ENCODE measurements at places on chromosomes 2 and 18. TPM values are rescaled to one million over a fixed set of nuclear protein-coding genes. Genes with fewer than 3 reads are reported as not detected.

The CD207 gene
- 0.16 TPM for polyA plus RNA-seq

The OTOS gene
- not detected for polyA plus RNA-seq

The SLC4A3 gene
- 9.9 TPM for polyA plus RNA-seq

The RAB17 gene
- 130 TPM for polyA plus RNA-seq

The HS1BP3 gene
- polyA plus RNA-seq = 15.5 TPM

The FOXI3 gene
- polyA plus RNA-seq = not detected

The RGPD4 gene
- polyA plus RNA-seq = not detected

The TMEM182 gene
- polyA plus RNA-seq = 0.80 TPM

The CD8B2 gene
- not detected for polyA plus RNA-seq

The TRMT61B gene
- polyA plus RNA-seq = 11.1 TPM

The IAH1 gene
- 33.4 TPM for polyA plus RNA-seq

The EPAS1 gene
- polyA plus RNA-seq = 69.1 TPM

The CD8A gene
- 1.2 TPM for polyA plus RNA-seq

The VRK2 gene
- 4.7 TPM for polyA plus RNA-seq

The GALNT1 gene
- 12.5 TPM for polyA plus RNA-seq

- no peak for DNase-seq
These were observed 9.8 kb downstream of the REL start for GRCh38 chr2:60891180-60891579.

DNA sequence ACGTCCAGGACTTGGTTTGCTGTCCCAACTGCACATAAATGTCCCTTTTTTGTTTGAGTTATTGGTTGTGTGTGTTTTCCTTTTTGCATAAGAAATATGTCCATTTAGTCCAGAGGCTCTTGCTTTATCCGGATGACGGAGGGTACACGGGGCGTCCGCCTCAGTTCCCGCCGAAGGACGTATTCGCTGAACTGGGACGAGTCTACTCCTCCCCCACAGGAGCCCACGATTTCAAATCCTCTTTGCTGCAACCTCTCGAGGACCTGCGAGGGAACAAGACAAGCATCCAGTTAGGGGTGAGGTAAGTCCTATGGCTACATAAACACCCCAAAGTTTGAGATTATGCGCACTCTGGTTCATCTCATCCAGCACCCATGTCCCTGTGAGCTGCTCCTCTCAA is 92.7 kb downstream of the KCTD1 start:
- no peak for DNase-seq

DNA sequence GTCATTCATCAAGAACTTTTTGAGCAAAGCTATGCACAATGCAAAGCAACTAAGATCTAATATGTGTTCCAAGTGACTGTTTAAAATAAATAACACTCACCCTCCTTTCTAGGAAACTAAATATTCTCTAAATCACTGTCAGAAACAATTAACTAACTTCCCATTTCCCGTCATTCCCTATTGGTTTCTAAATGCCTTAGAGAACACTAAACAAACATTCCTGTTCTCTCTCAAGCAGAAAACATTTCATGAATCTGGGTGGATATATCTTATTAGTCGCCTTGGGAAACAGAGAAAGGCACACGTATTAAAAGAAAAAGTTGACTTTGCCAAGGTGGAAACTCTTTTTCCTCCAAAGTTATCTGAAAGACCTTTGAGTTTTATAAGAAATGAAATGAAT is 735.2 kb downstream of the MBD2 start:
- no peak for DNase-seq

GRCh38 chr2:204051476-204051875 is 114.9 kb downstream of the ICOS start:
- DNase-seq = no peak

DNA sequence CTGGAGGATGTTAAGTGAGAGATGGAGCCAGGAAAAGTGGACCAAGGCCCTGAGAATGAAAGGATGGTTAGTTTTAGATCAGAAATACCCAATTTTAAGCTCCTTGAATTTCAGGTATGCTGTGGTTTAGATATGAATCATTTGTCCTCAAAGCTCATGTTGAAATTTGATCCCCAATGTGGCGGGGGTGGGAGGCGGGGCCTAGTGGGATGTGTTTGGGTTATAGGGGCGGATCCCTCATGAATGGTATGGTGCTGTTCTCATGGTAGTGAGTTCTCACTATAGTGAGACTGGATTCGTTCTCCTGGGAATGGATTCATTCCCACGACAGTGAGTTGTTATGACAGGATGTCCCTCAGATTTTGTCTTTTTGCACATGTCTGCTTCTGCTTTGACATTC is 11.4 kb downstream of the MYO5B start:
- no peak for DNase-seq

DNA sequence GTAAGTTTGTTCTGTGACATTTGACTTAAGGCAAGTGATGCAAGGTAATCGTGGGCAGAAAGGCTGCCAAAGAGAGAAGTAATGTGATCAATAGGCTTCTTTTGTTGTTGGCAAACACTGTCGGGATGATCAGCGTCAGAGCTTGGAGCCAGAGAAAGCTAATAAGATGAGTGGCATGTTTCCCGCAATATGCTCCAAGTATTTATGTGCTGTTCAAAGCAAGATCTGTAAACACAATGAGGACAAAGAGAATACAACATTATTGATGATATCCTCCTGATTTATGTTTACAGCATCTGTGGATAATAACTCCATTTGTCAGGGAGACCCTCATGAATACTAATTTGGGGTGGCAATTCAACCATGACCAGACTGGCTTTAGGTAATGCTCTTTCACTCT is 603.3 kb downstream of the TDRD15 start:
- DNase-seq = no peak

- no peak for DNase-seq
These were observed 159.7 kb downstream of the SPAG16 start for GRCh38 chr2:213443921-213444320.

GRCh38 chr2:206064077-206064476 is 21.9 kb downstream of the INO80D start:
- no peak for DNase-seq

- no peak for DNase-seq
These were observed 185.6 kb downstream of the RNF144A start for GRCh38 chr2:7102826-7103225.

GRCh38 chr2:16693854-16694253 is 28.2 kb upstream of the CYRIA start:
- DNase-seq = no peak

GRCh38 chr18:655445-655844 is 2.0 kb upstream of the TYMS start:
- DNase-seq = no peak

- DNase-seq = no peak
These were observed 32.9 kb downstream of the STEAP3 start for GRCh38 chr2:119256582-119256921.

DNA sequence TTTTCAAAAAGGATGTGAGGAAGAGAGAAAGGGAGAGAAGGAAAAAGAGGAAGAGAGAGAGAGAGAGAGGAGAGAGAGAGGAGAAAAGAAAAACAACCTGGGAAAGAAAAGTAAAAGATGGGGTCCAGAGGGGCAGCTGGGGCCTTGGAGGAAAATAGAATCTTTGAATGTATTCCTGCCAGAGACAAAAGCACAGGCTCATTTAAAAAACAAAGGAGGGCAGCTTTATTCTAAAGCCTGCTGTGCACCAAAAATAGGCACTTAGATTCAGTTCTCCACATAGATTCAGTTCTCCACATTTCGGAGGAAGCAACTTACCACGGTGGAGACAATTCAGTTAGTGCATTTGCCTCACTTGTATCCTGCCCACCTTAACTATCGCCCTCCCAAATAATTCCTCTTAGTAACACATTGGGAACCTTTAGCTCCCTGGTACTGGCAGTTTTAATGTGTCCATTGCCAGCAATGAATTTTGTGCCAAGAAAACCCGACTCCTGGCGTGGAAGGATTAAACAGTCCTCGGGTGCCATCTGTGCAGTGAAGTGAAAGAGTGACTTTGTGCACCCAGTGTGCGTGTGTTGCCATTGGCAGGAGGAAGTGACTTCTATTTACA is 71.3 kb downstream of the DPP4 start:
- no peak for DNase-seq

GRCh38 chr2:120758181-120759144 is 22.8 kb downstream of the GLI2 start:
- DNase-seq = no peak

DNA sequence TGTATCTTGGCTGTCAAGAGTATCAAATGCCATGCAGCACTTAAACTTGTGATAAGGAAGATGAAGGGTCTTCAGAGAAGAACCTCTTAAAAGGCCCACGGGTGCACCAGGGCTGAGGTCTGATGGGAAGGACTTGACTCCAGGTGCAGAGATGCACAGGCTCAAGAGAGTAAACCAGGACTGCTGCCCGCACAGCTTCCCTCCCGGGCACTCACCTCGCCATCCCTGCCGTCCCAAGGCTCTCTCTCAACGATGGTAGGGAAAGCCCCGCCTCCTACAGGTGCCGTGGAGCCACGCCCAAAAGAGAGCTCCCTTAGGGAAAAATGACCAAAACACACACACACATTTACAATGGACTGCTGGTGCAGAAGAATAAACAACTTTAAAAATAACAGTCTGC is 27.9 kb downstream of the PDIA6 start:
- no peak for DNase-seq

- no peak for DNase-seq
These were observed 185.5 kb upstream of the ZSWIM2 start for GRCh38 chr2:187034434-187034833.

DNA sequence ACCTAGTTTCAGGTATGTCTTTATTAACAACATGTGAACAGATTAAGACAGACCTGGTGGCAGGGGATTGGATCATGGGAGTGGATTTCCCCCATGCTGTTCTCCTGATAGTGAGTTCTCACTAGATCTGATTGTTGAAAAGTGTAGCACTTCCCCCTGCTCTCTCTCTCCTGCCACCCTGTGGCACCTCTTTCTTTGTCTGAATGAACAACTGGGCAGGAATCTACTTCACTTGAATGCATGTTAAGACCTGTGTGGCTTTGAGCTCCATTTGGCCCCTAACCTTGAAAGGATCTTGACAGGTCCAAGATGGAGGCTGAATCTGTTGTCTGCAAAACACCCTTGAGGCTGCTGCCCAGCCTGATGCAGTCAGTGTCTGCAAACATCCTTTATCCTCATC is 194.4 kb downstream of the RNF144A start:
- DNase-seq = no peak

DNA sequence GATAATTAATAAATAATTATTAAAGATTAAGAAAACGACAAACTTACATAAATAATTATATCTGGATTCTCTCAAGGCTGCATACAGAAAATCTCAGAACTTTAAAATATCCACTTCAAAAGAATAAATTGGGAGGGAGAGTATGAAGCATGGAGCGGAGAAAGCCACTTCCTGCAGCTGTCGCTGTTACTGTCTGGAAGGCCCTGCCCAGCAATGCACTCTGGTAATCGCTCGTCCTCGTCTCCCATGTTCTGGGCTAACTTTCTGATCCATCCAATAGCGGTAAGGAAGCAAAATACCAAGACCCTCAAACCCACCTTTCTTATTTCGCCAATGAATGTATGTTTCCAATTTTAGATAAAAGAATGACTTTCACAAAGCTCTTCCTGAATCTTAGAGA is 26.7 kb downstream of the CYRIA start:
- no peak for DNase-seq

GRCh38 chr2:134398300-134398699 is 144.4 kb downstream of the MGAT5 start:
- no peak for DNase-seq

DNA sequence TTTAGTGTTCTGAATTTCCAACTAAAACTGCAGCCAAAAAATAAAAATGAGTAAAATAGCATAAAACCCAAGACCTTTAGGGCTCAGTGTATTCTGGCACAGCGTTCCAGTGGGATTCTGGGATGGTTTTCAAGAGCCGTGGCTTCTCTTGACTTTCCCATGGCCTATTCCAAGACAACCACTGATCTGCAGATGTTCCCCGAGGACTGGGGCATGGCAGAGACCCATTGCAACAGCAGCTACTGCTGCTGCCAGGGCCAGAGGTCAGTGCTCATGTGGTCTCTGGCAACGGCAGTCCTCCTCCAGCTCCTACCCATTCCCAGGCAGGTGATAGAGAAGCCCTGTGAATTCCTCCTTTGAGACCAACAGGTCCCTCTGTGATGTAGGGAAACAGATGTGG is 26.8 kb downstream of the TNP1 start:
- no peak for DNase-seq

DNA sequence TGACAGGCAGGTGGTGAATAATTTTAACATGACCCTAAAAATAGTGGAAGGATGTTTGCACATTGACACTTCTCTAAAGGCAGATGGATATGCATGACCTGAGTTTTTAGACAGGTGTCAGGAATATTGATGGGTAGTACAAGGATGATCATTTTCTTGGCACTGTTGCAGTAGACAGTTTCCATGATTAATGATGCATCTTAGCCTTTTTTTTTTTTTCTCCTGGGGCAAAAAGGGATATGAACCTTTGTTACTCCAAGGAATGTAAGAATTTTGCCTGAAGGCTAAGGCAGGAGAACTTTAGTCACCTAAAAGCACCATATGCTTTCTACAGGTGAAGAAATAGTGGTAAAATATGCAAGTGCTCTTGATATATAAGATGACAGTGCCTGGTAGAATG is 136.3 kb upstream of the CAVIN2 start:
- no peak for DNase-seq

DNA sequence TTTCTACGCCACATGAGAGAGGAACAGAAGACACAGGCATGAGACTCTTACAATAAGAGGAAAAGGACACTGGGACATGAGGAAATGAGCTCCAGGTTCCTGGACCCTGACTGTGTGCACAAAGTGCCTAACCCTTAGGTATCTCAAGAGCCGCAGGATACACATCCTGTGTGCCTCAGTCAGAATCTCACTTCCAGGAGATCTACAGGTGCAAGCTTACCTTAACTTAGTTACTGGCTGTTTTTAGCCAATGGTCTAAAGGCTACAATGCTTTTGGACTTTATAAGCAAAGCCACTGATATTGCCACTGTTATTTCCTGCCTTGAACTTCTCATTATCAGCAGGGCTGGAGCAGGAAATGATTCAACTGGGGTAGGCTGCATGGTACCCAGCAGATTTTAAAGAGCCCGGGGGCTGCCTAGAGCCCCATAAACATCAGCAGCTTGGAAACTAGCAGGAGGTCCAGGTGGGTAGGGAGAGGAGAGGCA is 254.4 kb downstream of the ZNF521 start:
- DNase-seq = no peak

GRCh38 chr2:236904389-236905263 is 181.1 kb upstream of the COPS8 start:
- no peak for DNase-seq

DNA sequence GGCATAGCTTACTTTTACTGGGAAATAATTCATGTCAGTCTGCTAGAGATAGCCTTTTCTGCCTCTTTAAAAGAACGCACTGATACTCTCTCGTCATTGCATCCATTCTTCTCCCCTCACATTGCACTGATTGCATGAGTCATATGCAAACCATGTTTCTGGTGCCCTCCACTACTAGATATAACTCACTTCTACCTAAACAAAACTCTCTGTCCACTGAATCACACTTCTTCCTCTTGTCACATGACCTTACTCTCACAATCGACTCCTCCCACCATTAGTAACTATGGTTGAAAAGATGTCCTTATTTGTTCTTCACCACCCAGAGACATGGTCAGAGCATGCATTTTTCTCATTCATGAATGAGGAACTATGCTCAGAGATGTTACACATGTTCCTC is 158.0 kb downstream of the CSRNP3 start:
- DNase-seq = no peak

GRCh38 chr2:236688563-236689392 is 119.2 kb downstream of the ACKR3 start:
- no peak for DNase-seq
